Cortex of kidney (tissue), 1 donor: ENCODE measurements at places on chromosomes 11 and 22.

GRCh38 chr11:82786836-82787235, 53.2 kb upstream of the FAM181B start:
- DNase-seq, result no peak

GRCh38 chr11:101915791-101916291, 481 bp downstream of the ANGPTL5 start:
- no peak for DNase-seq

DNA sequence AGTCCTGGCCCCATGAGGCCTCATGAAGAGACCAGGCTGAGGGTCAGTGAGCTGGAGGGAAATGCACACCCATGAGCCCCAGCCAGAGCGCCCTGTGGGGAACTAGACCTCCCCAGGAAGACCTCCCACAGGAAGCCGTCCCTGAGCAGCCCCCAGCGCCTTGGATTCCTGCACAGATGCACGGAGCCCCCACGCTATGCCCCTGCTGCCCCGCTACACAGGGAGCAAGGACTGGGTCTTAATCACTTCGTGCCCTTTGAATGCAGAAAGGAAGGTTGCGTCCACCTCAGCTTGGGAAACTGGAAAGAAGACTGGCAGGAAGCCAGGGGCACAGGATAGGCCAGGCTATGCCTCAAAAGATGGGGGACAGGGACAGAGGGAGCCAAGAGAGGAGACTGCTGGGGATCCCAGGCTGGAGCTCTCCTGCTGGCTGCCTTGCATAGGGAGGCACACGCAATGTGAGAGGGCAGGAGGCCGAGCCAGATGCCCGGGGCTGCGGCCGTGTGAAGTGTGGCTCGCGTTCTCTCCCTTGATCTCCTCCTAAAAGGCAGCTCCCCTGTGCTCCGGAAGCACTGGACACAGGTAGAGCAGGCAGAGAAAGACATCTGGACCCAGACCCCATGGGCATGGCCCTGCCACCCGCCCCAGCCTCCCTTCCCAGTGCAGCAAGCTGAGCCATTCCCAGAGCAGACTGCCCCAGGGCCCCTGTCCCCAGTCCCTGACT, 32.8 kb downstream of the MACROD1 start:
- no peak for DNase-seq

DNA sequence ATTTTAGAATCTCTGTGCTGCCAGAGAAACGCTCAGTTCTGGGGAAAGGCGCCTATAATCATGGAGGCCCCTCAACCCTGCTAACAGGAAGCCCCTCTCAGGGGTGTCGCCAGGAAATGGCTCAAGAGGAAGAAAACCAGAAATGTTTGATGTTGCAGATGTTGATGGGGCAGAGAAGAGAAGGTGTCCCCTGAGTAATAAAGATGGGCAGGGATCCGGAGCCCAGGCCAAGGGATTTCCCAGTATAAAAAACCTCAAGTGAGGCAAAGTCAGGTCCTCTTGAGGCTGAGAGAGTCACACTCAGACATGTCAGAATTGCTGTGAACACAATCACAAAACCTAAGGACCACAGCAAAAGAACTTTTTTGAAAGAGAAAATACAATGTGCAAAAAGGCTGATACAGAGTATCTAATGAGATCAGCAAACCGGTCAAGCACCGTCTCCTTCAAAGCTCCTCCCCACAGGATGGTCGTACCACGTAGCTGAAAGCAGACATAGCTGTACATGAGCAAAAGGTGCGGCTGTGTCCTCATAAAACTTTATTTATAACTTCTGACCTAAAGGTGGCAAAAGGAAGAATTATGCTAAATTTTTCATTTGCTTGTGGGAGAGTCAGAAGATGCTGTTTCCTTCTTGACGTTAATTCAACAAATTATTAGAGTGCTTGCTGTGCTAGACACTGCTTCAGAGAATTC, 12.2 kb downstream of the MOV10L1 start:
- DNase-seq, result no peak

- no peak for DNase-seq
Observed at GRCh38 chr11:11895672-11896071, 53.9 kb downstream of the USP47 start.

- no peak for DNase-seq
Observed at GRCh38 chr11:130999086-130999485, 82.8 kb upstream of the SNX19 start.

- DNase-seq, result no peak
Observed at GRCh38 chr11:106331176-106331575, 253.7 kb downstream of the AASDHPPT start.

DNA sequence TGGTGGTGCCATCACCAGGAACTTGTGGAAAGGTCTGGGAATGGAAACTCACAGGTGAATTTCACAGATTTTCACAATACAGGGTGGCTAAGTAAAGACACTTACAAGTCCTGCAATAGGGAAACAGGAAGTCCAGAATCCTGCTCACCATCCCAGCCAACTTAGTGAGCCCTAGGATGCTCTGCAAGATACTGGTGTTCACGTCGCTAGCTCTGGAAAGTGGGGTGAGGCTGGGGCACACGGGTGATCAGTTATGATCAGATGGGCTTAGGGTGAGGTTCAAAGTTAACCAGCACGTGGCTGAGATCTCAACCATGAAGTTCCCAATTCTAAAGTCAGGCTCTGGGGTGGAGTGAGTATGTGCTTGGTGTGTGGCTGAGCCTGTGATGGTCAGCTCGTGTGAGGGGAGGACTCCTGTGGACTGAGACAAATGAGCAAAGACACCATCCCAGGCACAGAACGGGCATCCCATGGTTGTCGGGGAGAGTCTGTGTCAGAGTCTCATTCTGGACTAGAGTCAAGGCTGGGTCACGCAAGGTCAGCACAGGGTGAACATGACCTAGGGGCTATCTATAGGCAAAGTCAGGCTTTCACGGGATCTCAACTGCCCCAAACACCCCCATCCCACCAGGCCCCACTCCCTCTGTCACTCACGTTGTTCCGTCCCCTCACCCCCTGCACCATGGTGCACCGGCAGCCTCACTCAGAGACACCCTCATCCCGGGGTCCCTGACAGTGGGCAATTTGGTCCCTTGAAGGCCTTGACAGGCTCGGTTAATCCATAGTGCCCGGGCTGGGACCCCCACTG, 23.9 kb downstream of the IGLL5 start:
- no peak for DNase-seq

DNA sequence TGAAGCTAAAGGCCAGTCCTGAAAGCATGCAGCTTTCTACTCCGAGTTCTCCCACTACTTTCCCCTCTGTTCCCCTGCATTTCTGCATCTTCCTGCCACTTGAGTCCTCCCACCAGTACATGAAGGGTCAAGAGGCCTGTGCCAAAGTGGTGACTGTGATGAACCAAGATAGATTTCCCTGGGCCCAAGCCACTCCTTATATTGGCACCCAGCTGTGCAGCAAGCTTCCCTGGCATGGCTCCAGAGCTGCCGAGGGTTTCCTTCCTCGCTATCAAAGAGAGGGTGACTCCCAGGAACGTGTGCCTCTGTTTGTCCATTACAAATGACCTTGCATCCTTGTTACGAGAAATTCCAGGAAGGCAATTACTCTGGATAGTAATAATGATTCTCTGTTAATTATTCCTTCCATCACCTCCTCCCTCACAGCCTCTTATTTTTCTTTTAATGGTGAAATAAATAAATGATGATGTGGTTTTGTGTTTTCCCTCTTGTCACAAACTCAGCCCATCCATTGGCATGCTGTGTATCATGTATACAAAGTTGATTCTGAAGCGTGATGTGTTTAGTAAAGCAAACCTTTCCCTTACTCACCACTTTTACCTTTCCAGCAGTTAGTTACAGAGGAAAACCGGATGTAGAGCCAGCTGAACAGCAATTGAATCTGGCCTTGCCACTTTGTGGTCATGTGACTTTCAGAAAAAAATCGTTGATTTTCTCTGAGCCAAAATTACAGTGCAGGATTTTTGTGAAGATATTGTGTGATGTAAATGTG, 8.3 kb downstream of the SRSF8 start:
- DNase-seq, result no peak

DNA sequence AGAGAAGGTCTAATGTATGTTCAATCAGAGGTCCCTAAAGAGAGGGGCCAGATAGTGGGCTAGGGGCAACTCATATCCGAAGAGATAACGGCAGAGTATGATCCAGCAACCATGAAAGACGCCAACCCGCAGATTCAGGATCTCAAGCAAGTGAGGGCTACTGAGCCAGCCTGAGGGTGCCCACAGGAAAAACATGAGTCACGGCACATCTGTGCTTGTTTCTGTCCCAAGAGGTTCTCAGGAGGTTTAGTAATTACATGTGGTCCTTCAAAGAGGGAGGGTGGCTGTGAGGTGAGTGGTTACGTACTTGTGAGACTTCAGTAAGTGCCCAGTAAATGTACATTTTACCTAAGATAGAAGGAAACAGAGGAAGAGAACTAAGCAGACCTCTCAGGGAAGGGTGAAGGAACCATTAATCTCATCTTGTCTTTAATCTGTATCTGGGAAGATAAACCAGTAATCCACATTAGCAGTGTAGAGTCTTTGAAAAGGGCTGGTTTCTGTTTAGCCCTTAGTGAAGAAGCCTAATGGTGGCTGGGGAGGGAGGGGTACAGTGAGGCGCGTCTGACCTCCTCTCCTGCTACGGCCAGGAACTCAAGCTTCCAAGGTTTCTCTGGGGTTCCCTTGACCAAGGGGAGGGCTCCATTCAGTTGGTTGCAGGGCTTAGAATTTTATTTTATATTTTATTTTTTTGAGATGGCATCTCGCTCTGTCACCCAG, 10.2 kb downstream of the SIRT3 start:
- DNase-seq, result no peak

DNA sequence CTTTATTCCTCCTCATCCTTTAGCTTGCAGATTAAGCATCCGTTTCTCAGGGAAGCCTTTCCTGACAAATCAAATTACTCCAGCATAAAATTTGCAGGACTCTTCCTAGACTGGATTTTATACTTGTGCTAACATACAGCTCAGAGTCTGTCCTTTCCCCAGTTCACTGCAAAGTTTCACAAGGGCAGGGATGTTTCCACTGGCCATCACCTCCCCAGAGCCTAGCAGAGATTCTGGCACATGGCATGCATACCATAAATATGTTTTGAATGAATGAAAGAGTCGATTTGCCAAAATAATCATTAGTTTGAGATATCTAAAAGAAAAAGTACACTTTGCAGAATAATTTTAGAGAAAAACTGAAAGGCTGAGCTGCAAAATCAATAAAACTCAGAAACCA, 10.6 kb downstream of the MSANTD4 start:
- no peak for DNase-seq

DNA sequence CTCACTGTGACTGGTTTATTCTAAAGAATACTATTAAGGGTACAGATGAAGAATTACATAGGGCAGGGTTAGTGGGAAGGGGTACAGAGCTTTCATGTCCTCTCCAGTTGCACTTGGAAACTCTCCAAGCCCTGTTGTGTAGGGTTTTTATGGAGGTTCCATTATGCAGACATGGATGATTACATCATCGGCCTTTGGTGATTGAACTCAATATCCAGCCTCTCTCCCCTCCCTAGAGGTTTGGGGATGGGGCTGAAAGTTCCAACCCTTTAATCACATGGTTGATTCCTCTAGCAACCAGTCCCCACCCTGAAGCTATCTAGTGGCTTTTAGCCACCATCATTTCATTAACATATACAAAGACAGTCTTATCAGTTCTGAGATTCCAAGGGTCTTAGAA, 472.6 kb downstream of the BUD13 start:
- no peak for DNase-seq

DNA sequence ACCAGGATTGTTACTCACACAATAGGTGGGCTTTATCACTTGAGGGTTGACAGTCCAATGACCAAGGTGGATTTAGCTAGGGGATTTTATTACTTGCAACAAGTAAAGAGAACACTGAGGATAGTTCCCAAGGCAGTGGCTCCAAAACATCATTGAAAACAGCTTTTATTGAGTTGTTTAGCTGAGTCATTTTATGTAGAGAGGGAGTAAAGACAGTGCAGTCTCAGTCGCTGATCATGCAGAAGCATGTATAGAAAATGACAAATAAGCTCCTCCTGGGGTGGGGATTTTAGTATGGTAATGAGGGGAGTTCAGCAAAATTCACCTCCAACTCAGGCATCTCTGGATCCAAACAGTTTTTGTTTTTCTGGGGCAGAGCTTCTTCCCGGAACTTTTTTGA, 163.0 kb upstream of the CCDC179 start:
- no peak for DNase-seq

- no peak for DNase-seq
Observed at GRCh38 chr11:7421136-7421535, 64.2 kb upstream of the OLFML1 start.

DNA sequence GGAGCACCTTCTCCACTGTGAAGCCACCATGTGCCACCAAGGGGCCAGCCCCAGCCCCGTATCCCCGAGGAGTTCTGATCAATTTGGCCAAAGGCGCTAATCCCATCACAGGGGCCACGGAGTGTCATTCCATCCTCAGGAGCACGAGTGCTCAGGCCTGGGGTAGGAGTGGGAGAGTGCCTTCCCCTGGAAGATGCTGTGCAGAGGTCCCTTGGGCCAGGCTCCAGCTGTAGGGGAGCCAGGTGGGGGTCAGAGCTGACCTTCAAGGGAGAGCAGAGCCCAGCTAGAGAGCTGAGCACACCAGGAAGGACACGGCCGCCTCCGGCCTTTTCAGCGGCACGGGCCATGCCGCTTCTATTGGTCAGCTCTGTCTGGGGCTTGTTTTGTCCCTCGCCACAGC, 1459.9 kb downstream of the BRD1 start:
- DNase-seq, result no peak

GRCh38 chr11:43947003-43947500, 4.6 kb downstream of the C11orf96 start:
- DNase-seq, result no peak

GRCh38 chr11:2095542-2095941, 43.6 kb downstream of the IGF2 start:
- DNase-seq, result no peak

- no peak for DNase-seq
Observed at GRCh38 chr22:24989541-24989951, 37.0 kb downstream of the KIAA1671 start.

DNA sequence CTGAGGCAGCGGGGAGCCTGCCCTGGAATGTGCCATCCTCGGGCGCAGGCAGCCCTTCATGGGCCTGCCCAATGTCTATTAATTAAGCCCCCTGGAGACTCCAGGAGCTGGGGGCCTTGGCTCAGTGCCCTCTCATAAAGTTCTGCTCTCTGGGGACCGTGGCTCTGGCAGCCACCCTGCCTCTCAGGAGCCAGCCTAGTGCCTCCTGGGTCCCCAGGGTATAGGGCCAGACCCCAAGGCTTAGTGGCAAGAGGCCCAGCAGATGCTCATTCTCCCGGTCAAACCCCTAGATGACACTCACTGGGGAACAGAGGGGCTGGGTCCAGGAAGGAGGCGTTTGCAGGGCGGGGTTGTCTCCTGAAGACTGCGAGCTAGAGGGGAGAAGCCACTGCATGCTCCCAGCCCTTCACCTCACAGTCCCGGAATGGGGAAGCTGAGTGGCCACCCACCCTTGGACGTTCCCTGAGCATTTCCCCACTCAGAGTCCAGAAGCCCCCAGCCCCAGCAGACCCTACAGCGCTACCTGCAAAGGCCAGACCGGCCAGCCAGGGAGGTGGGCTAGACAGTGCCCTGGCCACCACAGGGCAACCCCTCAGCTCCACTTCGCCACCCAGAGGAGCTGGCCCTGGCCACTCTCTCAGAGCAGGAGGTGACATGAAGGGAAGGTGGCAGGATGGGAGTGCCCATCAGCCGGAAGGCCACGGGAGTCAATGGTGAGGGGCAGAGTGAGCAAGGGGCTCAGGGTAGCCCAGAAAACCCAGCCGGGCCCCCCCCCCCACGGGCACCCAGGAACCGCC, 83.0 kb downstream of the CDKN1C start:
- no peak for DNase-seq
